ENCODE measurements at places on chromosomes 6 and 20.
A peak's percentile ranks its signal among the peaks of the same experiment; 100 is the strongest.

DNA sequence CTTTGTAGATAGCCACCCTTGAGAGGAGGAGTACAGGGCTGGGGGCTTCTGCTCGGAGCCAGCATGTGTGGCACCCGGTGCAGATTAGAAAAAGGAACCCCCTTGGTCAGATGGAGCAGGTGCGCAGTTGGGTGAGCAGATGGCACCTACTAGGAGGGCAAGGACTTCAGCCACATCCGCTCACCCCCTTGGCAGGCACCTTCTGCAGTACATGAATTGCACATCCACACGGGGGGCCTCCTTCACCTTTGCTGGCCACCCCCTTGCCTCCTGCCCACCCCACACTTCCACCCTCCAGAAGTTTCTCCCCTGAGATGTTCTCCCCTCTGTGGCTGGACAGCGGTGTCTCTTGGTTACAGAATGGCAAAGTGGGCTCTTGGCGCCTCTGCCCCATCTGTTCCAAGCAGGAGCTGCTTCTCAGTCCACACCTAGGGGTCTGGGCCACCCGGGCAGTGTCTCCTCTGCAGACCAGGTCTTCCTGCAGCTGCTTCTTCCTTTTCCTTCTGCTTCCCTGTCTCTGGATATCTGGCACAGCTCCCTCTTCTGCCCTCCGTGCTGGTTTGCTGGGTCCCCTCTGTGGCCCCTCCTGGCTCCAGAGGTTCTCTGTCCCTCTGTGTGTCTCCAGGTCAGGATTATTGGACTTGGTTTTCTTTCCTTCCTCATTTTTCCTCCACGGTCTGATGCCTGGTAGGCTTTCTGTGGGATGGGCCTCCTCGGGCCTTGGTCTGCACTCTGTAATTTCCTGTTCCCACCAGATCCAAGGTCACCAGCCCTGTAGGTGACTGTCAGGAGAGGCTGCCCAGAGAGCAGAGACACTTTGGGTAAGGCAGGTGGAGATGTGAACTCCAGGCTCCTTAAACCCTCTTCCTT lies 4.1 kb downstream of the MDFI start:
- no peak for DNase-seq

- no peak for DNase-seq
These were observed 130.4 kb downstream of the PCSK2 start for GRCh38 chr20:17357238-17357637.

DNA sequence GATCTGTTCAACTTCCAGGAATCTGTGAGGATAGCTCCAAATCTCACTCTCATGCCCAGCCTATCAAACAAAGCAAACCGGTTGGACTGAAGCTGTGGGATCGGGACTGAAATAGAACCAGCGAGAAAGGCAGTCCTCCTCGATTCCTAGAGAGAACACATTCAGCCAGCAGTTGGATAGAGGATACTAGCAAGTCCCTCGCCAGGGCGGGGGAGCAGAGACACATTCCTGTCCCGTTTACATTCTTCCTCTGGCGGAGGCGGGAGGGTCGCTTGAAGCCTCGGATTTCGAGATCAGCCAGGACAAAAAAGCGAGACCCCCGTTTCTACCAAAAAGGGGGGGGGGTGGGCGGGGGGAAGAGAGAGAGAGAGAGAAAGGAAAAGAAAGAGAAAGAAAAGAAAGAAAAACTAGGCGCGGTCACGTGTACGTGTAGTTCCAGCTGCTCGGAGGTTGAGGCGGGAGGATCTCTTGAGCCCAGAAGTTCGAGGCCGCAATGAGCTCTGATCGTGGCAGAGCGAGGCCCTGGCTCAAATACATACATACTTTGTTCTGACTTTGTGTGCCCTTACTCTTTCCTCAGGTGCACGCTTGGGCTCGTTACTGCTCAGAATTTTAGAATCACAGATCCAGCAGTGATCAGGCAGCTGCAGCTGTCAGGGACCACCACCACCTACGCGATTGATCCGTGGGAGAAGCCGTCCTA lies 19.5 kb downstream of the ZNF311 start:
- peak; percentile 27 for DNase-seq

DNA sequence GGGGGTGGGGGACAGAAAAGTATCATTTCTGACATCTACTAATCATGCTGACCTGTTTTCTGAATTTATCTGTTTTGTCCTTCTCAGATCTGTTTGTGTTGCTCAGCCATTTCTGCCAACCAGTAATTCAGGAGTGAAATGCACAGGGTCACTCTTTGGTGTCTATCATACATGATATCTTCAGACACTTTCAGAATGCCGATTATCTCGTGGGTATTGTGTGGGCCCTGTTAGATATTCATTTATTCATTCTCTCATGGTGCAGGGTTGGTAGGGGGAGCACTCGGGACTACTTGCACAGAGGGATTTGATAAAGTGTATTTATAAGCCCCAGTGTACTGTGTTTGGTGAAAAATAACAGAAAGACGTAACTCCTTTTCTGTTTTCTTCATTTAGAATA lies 101.2 kb upstream of the CITED2 start:
- DNase-seq, result no peak

DNA sequence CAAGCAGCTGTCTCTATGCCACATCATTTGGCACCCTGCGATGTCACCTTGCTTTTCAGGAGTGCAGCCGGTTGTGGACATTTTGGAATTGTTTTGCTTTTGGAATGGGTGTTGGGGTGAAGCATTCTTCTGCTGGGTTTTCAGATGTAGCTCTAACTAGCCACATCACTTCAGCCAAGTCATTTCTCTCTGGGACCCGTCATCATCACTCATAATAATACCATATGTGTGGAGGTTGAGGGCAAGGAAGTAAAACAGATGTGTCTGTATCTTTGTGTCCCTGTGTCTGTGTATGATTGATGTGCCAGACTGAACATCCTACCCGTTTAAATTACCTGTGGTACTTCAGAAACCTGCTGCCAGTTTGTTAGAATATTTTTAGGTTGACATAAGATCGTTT lies 49.5 kb upstream of the TULP4 start:
- no peak for DNase-seq
